ENCODE measurements at places on chromosomes 5 and 9. TPM values are rescaled to one million over a fixed set of nuclear protein-coding genes. Genes with fewer than 3 reads are reported as not detected.

- no peak for DNase-seq
These were observed 29.8 kb downstream of the MRRF start for GRCh38 chr9:122294531-122294930.

DNA sequence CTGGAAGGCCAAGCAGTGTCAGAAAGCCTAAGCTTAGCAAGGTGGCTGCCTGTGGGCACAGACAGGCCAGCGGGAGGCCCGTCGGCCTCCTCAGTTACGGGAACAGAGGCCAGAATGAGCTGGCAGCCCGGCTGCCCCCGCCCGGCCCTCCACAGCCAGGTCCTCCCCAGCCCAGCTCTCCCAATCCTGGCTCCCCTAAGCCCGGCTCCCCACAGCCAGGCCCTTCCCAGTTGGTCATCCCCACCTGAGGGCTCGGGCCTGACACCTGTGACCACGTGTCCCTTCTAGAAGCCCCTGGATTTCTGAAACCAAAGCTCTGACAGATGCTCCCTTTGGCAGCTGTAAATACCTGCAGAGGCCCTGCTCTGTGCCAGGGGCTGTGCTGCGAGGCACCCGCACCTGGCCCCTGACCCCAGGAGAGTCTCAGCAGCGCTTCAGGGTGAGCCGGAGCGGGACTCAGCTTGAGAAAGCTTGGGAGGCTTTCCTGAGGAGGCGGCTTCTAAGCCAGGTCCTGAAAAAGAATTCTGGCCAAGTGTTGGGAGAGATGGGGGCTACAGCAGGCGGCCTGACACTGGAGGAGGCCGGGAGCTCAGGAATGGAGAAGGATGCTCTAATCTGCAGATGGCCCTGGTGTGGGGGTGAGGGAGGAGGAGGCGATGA is 80.4 kb upstream of the OLFM1 start:
- DNase-seq, result no peak

GRCh38 chr5:127746756-127747155 is 43.6 kb downstream of the CCDC192 start:
- peak; percentile 3 for DNase-seq

GRCh38 chr9:116482740-116483139 is 204.4 kb upstream of the TRIM32 start:
- no peak for DNase-seq

GRCh38 chr5:43561356-43561755 is 4.5 kb upstream of the PAIP1 start:
- no peak for DNase-seq

Gene IL33
- not detected for total RNA-seq

Gene GABRG2
- not detected for total RNA-seq

Gene IRX4
- total RNA-seq, result not detected

Gene DMRT3
- not detected for total RNA-seq

Gene IFNA8
- not detected for total RNA-seq

Gene KIF12
- total RNA-seq, result not detected
